AG10803 (cell line): ENCODE measurements at places on chromosomes 6 and 20.

DNA sequence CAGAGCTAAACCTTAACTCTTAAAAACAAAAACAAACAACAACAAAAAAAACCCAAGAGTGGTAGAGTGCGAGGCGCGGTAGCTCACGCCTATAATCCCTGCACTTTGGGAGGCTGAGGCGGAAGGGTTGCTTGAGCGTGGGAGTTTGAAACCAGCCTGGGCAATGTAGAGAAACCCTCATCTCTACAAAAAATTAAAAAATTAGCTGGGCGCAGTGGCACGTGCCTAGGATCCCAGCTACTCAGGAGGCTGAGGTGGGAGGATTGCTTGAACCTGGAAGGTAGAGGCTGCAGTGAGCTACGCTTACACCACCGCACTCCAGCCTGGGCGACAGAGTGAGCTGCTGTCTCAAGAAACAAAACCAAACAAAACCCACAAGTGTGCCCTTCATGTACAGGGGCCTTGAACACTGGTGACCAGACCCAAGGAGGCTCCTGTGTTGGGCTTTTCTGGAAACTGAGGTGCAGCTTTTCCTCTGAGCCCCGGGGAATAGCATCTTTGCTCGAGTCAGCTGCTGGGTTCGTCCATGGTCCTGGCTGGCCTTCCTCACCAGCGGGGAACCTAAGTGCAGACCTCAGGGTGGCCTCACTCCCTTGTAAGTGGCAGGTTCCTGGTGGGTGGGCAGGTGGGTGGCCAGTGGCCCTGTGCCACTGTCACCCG is 39.9 kb downstream of the PYGB start:
- no peak for DNase-seq

GRCh38 chr6:110756817-110757216 is 58.5 kb downstream of the CDK19 start:
- no peak for DNase-seq

- no peak for DNase-seq
Observed at GRCh38 chr6:143872201-143872600, 7.9 kb downstream of the ZC2HC1B start.

GRCh38 chr6:90432937-90433336 is 136.3 kb upstream of the BACH2 start:
- DNase-seq = no peak

DNA sequence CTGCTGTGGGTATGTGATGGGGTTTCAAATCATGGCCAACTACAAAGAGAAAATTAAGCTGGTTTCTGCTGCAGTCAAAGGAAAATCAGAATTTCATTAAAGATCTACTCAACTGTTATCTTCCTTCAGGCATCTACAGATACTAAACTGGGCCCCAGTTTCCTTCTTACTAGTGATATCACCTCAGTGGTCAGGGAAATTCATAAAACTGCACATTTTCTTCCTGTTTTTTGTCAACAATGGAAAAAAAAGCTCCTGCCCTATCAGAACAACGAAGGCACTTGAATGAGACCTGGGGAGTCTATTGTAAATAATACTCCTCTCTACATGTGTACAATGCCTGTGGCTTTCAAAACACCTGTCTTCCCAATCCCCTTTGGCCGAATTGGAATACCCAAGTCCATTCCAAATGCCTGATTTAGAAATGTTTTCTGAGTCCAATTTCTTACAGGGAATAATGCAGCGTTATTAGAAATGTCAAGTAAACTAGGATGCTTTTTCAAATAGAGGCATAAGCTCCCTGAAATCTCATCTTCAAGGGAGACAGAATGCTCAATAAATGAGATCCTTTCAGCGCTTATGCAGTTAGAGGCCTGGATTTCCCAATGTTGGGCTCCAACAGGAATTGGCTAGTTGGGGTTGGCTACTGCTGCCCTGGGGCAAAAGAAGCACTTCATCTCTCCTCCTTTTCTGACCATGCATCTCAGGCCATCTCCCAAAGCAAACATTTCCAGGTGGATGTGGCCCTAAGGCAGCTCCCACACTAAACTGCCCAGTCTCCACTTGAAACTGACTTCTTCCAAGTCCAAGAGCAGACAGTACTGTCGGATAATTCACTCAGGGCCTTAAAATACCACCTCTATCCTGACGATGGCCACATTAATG is 143.3 kb downstream of the NFATC2 start:
- no peak for DNase-seq
